ENCODE measurements at places on chromosomes 1 and 21. TPM values are rescaled to one million over a fixed set of nuclear protein-coding genes. Genes with fewer than 3 reads are reported as not detected.

The ADCY10 gene
- total RNA-seq, result under 0.01 TPM

The EPHA2 gene
- total RNA-seq, result 110 TPM

The TRIM67 gene
- not detected for total RNA-seq

The RIPPLY3 gene
- total RNA-seq, result not detected

The C1orf185 gene
- not detected for total RNA-seq

The DPT gene
- total RNA-seq, result not detected

The OLIG2 gene
- total RNA-seq, result not detected

All from endothelial cell of coronary artery (primary cell).